ENCODE measurements at places on chromosomes 16 and 17.
A peak's percentile ranks its signal among the peaks of the same experiment; 100 is the strongest.

DNA sequence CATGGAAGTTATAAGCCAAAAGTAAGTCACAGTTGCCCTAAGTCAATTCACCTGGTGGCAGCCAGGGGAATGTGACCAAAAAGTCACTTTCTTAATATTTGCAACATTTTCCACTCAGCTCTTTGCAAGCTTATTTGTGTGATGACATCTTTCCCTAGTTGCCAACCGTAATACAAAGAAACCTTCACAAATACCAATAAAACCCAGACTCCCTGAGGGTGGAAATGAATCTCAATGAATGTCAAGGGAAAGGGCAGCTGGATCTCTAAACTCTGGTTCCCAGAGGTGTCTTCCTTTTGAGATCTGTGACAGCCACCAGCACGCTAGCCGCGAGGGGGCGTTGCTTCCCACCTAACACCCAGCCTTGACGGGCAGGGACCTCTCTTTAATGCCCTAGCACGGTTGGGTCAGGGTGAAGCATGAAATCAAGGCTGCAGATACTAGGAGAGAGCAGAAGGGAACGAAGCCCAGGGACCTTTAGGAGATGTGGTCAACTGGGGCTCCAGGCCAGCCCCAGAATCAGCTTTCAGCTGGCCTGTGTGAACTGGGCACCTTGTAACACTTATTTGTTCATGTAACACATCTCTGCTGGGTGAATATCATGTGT, 82.2 kb downstream of the CMC2 start:
- no peak for DNase-seq
- peaks cover 2% of the 10 kb centered on the region for H3K4me1 ChIP-seq
- H3K4me3 ChIP-seq = no peak overlapping the region
- peaks cover 16% of the 10 kb centered on the region for H3K27me3 ChIP-seq
- H3K27ac ChIP-seq = peak overlapping the region; percentile 4
- H3K36me3 ChIP-seq = peaks cover 4% of the 10 kb centered on the region

GRCh38 chr16:57988929-57989328, 11.5 kb downstream of the ZNF319 start:
- H3K27me3 ChIP-seq = no peaks in the 10 kb centered on the region
- H3K4me1 ChIP-seq = peaks cover 18% of the 10 kb centered on the region
- peak overlapping the region; percentile 63 for H3K27ac ChIP-seq
- H3K4me3 ChIP-seq = no peak overlapping the region
- no peaks in the 10 kb centered on the region for H3K36me3 ChIP-seq
- DNase-seq = no peak

GRCh38 chr17:43766413-43767052, 7.9 kb upstream of the SOST start:
- no peak overlapping the region for H3K27ac ChIP-seq
- H3K4me1 ChIP-seq = no peaks in the 10 kb centered on the region
- no peaks in the 10 kb centered on the region for H3K27me3 ChIP-seq
- H3K4me3 ChIP-seq = no peak overlapping the region

DNA sequence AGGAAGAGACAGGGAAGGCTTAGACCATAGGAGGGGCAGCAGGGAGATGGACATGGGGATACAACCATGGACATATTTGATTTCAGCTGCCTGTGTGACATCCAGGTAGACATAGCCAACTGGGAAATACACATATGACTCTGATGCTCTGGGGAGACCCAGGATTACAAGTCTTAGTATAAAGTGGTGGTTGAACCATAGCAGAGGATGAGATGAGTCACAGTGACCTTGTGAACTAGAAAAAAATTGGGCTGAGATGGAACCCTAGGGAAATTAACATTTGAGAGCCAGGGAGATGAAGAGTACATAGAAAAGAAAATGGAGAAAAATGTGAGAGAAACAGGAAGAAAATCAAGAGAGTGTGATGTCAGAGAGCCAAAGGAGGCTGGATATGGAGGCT, 10.2 kb downstream of the MARCHF10 start:
- peaks cover 52% of the 10 kb centered on the region for H3K27me3 ChIP-seq
- H3K36me3 ChIP-seq = peaks cover 2% of the 10 kb centered on the region
- DNase-seq = no peak

DNA sequence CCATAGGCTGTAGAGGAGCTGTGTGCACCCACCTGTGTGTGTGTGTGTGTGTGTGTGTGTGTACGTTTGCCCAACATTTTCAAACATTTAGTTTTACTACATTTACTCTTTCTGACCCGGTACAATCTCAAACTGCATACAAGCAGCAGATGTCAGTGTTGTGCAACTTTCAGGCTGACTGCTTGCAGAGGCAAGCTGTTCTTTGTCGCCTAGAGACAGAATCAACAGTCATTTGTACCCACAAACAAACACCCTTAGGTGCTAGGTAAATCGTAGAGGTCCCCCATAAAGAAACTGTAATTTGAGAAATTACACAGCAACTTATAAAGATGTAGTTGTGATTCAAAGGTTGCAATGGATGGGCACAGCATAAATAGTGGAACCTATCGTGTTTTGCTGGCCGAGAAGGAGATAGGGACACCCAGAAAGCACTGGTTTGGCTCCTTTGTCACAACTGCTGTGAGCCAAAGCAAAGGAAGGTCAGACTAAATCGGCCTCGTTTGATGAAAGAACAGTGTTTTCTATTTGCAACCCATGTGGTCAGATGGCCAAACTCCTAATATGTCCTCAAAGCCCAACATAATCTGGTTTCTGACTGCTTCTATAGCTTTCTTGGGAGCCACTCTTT, 478.4 kb downstream of the TOX3 start:
- no peaks in the 10 kb centered on the region for H3K4me1 ChIP-seq
- no peaks in the 10 kb centered on the region for H3K27me3 ChIP-seq
- H3K4me3 ChIP-seq = no peak overlapping the region
- no peaks in the 10 kb centered on the region for H3K36me3 ChIP-seq
- no peak for DNase-seq
- H3K27ac ChIP-seq = no peak overlapping the region

GRCh38 chr17:10735251-10735650, 5.4 kb upstream of the TMEM220 start:
- H3K36me3 ChIP-seq = peaks cover 4% of the 10 kb centered on the region
- no peak for DNase-seq
- H3K4me1 ChIP-seq = peaks cover 17% of the 10 kb centered on the region
- peaks cover 27% of the 10 kb centered on the region for H3K27me3 ChIP-seq

GRCh38 chr17:66445229-66445628, 142.8 kb downstream of the PRKCA start:
- peaks cover 35% of the 10 kb centered on the region for H3K4me1 ChIP-seq
- H3K27me3 ChIP-seq = no peaks in the 10 kb centered on the region
- no peak overlapping the region for H3K4me3 ChIP-seq

GRCh38 chr16:25691519-25692091, at the start of gene HS3ST4:
Gene HS3ST4 (plus strand): TSS chr16:25691959.
- DNase-seq = no peak
- H3K4me3 ChIP-seq = peak within 1 kb of the TSS; percentile 85
- H3K36me3 ChIP-seq = no peaks in the 10 kb centered on the region
- H3K27me3 ChIP-seq = peaks cover 83% of the 10 kb centered on the region
- no peak within 1 kb of the TSS for H3K27ac ChIP-seq
- H3K4me1 ChIP-seq = peaks cover 10% of the 10 kb centered on the region

GRCh38 chr17:70099884-70100283, 24.9 kb downstream of the KCNJ16 start:
- H3K27ac ChIP-seq = no peak overlapping the region
- peaks cover 31% of the 10 kb centered on the region for H3K27me3 ChIP-seq
- DNase-seq = no peak

- no peak overlapping the region for H3K27ac ChIP-seq
- no peaks in the 10 kb centered on the region for H3K27me3 ChIP-seq
- H3K4me3 ChIP-seq = no peak overlapping the region
- H3K36me3 ChIP-seq = no peaks in the 10 kb centered on the region
These were observed 29.8 kb downstream of the LAT start for GRCh38 chr16:29014561-29015069.

- H3K4me1 ChIP-seq = peaks cover 28% of the 10 kb centered on the region
- no peak overlapping the region for H3K4me3 ChIP-seq
- no peak overlapping the region for H3K27ac ChIP-seq
- H3K36me3 ChIP-seq = peaks cover 2% of the 10 kb centered on the region
These were observed 3.8 kb downstream of the AXIN2 start for GRCh38 chr17:65557349-65558310.

GRCh38 chr16:30523768-30524574, 2.4 kb downstream of the ZNF768 start:
- peaks cover 23% of the 10 kb centered on the region for H3K4me1 ChIP-seq
- DNase-seq = no peak
- no peaks in the 10 kb centered on the region for H3K27me3 ChIP-seq
- H3K4me3 ChIP-seq = no peak overlapping the region
- H3K27ac ChIP-seq = no peak overlapping the region

- peaks cover 5% of the 10 kb centered on the region for H3K36me3 ChIP-seq
- H3K4me1 ChIP-seq = peaks cover 43% of the 10 kb centered on the region
- peak overlapping the region; percentile 86 for H3K27ac ChIP-seq
- peak overlapping the region; percentile 71 for H3K4me3 ChIP-seq
- H3K27me3 ChIP-seq = no peaks in the 10 kb centered on the region
These were observed 9.2 kb downstream of the PAFAH1B1 start for GRCh38 chr17:2602597-2603017.

GRCh38 chr17:39716073-39716818, 14.1 kb downstream of the MIEN1 start:
- no peak for DNase-seq
- no peak overlapping the region for H3K4me3 ChIP-seq
- H3K36me3 ChIP-seq = no peaks in the 10 kb centered on the region
- peaks cover 2% of the 10 kb centered on the region for H3K4me1 ChIP-seq
- H3K27me3 ChIP-seq = no peaks in the 10 kb centered on the region

DNA sequence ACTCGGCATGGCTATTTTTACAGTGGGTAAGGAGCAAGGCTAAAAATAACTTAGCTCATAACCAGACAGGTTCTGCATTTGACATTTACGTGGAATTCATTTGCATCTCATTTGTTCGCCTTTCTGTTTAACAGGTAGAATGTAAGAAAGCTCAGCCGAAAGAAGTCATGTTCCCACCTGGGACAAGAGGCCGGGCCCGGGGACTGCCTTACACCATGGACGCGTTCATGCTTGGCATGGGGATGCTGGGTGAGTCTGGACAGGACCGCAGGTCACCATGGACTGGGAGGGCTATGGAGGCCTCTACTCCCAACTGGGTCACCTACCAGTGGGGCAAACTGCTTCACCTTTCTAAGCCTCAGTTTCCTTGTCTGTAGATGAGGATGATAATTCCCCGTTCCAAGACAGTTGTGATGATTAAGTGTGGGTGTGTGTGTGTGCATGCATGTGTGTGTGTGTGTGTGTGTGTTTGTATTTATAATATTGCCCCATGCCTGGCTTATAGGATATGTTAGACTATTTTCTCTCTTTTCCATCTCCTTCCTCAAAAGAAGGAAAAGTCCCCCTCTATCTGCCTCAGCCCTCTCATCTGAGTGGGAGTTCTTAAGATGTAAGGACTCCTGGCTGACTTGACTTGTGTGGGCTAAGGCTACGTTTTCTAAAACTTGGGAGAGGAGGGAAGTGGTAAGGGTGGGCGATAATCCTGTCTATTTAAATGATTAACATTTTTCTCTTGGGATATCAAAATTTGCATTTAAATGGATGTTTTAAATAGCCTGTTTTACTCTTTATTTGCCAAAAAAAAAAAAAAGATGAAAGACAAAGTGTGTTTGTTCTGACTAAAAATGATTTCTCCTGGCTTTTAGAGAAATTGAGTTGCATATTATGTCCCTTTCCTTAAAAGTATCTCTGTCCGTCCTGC, 129.0 kb downstream of the CCDC182 start:
- DNase-seq = no peak
- H3K27me3 ChIP-seq = no peaks in the 10 kb centered on the region
- H3K27ac ChIP-seq = no peak overlapping the region
- H3K36me3 ChIP-seq = peaks cover 4% of the 10 kb centered on the region
- H3K4me3 ChIP-seq = no peak overlapping the region

DNA sequence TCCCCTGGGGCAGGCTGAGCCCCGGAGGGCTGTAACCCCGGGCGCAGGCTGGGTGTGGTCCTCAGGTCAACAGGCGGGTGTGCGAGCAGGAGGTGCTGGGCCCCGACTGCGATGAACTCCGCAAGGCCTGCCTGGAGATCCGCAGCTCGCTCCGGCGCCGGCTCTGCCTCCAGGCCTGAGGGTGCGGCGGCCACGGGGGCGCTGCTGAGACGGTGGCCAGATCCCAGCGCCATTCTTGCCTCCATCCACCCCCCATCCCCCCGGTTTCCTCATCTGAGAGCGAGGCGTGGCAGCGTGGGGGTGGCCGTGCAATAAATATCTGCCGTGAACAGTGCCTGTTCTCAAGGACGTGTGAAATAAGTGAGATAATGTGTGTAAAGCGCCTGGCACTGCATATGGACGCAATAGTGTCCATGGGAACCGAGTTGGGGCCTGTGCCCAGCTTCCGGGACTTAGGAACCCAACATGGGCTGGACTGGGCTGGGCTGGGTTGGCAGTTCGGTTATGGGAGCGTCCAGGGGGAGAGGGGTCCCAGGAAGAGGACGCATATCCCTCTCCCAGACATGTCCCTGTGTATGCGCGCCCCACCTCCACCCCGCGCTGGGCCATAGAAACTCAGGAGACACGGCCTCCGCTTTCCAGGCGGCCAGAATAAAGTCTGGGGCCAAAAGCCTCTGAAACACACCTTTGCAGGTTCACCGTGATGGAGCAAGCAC, 15.0 kb downstream of the ZNF213 start:
- H3K36me3 ChIP-seq = no peaks in the 10 kb centered on the region
- H3K4me3 ChIP-seq = peak overlapping the region; percentile 87
- no peaks in the 10 kb centered on the region for H3K27me3 ChIP-seq
- peaks cover 19% of the 10 kb centered on the region for H3K4me1 ChIP-seq
- DNase-seq = no peak

- no peaks in the 10 kb centered on the region for H3K27me3 ChIP-seq
- peaks cover 11% of the 10 kb centered on the region for H3K36me3 ChIP-seq
- DNase-seq = no peak
- peaks cover 13% of the 10 kb centered on the region for H3K4me1 ChIP-seq
These were observed 61.9 kb downstream of the WWP2 start for GRCh38 chr16:69823831-69824563.

GRCh38 chr17:10798332-10798749, 5.6 kb downstream of the TMEM238L start:
- H3K4me3 ChIP-seq = no peak overlapping the region
- H3K4me1 ChIP-seq = peaks cover 2% of the 10 kb centered on the region
- no peaks in the 10 kb centered on the region for H3K36me3 ChIP-seq
- no peak overlapping the region for H3K27ac ChIP-seq
- no peak for DNase-seq
- peaks cover 19% of the 10 kb centered on the region for H3K27me3 ChIP-seq

- H3K36me3 ChIP-seq = no peaks in the 10 kb centered on the region
- no peak for DNase-seq
- no peak overlapping the region for H3K4me3 ChIP-seq
- no peaks in the 10 kb centered on the region for H3K27me3 ChIP-seq
These were observed 992 bp downstream of the GP2 start for GRCh38 chr16:20326321-20326720.
